Hippocampal formation (tissue), 2 donors: ENCODE measurements at places on chromosomes 1 and 21.

- no peak for DNase-seq
Observed at GRCh38 chr1:48181669-48182367, 40.7 kb upstream of the SLC5A9 start.

DNA sequence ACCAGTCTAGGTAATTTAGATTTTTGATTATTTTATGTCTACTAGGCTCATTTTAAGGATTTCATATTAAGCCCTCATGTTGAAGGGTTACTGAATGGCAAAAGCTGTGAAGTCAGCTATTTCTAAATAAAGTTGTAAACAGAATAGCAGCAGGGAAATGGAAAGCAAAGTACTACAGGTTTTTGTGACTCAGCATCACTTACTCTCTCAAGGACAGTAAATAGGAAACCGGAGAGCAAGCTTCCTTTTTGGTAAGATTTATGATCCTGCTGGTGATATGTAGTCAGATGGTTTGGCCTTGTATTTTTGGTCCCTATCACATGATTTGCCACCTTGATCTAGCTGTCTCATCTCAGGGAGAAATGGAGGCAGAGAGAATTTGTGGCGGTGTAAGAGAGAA, 226.0 kb downstream of the RPS6KC1 start:
- no peak for DNase-seq

DNA sequence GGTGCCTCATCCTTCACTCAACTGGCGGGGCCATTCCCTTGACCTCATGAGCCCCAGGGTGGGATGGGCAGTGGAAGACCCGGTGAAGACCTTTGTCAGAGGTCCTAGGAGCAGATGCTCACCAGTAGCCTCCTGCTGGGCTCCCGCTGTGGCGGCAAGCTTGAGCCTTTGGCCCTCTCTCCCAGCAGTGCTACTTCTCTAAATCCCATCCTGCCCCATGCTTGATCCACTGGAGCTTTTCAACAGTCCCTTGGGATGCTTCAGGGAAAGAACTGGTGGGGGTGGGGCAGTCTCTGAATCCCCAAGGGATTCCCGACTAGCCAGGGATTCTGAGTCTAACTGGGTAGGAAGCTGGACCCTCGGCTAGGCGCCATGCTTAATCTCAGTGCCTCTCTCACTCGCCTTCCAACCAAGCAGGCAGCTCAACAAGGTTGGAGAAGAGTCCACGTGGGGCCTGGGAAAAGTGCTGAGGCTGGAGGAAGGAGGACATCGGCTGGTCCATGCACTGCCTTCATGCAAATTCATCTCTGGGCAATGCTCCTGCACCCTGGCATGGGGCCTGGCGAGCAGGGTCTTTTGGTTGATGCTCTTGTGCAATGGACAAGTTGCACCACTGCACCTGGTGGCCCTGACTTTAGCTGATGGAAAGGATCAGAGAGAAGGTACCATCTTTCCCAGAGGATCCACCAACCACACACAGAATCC, 190.3 kb downstream of the GRIK3 start:
- DNase-seq: no peak

- DNase-seq: no peak
Observed at GRCh38 chr1:182114627-182115023, 53.1 kb upstream of the ZNF648 start.

- no peak for DNase-seq
Observed at GRCh38 chr1:183092350-183092749, 69.1 kb downstream of the LAMC1 start.

GRCh38 chr21:45444385-45444784, 39.4 kb downstream of the COL18A1 start:
- DNase-seq: no peak
